Fibroblast of lung (primary cell): ENCODE measurements at places on chromosomes 2 and 18. TPM values are rescaled to one million over a fixed set of nuclear protein-coding genes. Genes with fewer than 3 reads are reported as not detected.

LTBP1 gene
- 190 and 324 TPM in 2 replicates for total RNA-seq

PAIP2B gene
- total RNA-seq = 1.2 and 1.5 TPM in 2 replicates

UGT1A10 gene
- not detected in 2 replicates for total RNA-seq

CFC1B gene
- not detected in 2 replicates for total RNA-seq

UPP2 gene
- total RNA-seq = not detected in 2 replicates

ABCG8 gene
- total RNA-seq = not detected in 2 replicates
